ENCODE measurements at places on chromosomes 12 and 14. TPM values are rescaled to one million over a fixed set of nuclear protein-coding genes. Genes with fewer than 3 reads are reported as not detected.

- no peaks in the 10 kb centered on the region for H3K4me1 ChIP-seq
- H3K27ac ChIP-seq = no peak overlapping the region
Measured at GRCh38 chr14:95830386-95830785, 46.2 kb upstream of the TUNAR start.

DNA sequence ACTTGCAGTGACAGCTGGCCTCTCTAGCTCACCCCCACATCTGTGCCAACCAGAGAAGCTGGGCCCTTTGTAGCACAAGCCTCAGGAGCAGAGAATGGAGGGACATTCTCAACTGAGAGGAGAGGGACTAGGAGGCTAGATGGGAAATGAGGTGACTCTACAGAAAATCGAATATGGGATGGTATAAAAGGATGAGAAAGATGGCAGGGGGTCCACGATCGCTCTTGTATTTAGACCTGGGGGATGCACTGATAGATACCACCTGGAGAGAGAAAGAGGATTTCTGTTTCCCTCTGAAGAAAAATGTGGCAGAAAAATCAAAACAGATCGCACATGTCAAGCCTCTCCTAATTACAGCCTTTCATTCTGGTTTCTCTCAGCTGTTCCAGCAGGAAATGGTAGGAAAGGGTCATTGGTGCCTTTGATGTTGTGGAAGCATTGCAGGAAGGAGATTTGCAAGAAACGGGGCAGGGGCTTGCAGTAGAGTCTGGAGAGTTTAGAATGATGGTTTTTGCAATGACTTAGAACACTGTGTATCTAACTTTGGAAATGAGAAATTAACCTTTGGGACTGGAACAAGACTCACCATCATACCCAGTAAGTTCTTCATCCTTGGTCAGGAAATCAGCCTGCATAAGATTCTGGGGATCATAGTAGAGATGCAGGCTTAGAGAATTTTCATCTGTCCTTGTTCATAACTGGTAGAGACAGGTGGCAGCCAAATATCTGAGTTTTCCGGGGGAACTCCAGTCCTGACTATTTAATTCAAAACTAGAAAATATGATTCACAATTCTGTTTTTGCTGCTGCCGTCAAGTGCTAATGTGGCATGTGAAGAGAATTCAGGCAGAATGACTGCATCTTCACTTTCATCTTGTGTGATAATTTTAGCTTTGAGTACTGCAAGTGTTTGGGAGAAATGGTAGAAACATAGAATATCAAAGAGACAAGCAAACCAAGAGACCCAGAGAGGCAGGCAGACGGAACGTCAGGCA is 98.8 kb downstream of the DAD1 start:
- no peak overlapping the region for H3K27ac ChIP-seq
- no peak overlapping the region for H3K4me3 ChIP-seq
- H3K27me3 ChIP-seq = no peaks in the 10 kb centered on the region
- no peaks in the 10 kb centered on the region for H3K36me3 ChIP-seq
- DNase-seq = no peak
- peaks cover 12% of the 10 kb centered on the region for H3K4me1 ChIP-seq

GRCh38 chr12:75746621-75747020 is 235.2 kb upstream of the KRR1 start:
- peaks cover 17% of the 10 kb centered on the region for H3K4me1 ChIP-seq
- no peak for DNase-seq
- H3K27me3 ChIP-seq = no peaks in the 10 kb centered on the region
- H3K36me3 ChIP-seq = no peaks in the 10 kb centered on the region
- H3K4me3 ChIP-seq = no peak overlapping the region
- H3K27ac ChIP-seq = no peak overlapping the region

GRCh38 chr12:108666401-108666881 is 32.7 kb upstream of the SELPLG start:
- no peak overlapping the region for H3K4me3 ChIP-seq
- H3K27ac ChIP-seq = peak overlapping the region; percentile 87
- no peaks in the 10 kb centered on the region for H3K36me3 ChIP-seq
- H3K4me1 ChIP-seq = peaks cover 67% of the 10 kb centered on the region
- H3K27me3 ChIP-seq = no peaks in the 10 kb centered on the region
- DNase-seq = peak; percentile 65

- DNase-seq = no peak
- no peak overlapping the region for H3K27ac ChIP-seq
- no peaks in the 10 kb centered on the region for H3K4me1 ChIP-seq
Measured at GRCh38 chr12:98146043-98146442, 369.3 kb upstream of the TMPO start.

GRCh38 chr12:131258398-131258797 is 304.7 kb downstream of the ADGRD1 start:
- no peak overlapping the region for H3K4me3 ChIP-seq
- DNase-seq = no peak
- no peaks in the 10 kb centered on the region for H3K4me1 ChIP-seq

DNA sequence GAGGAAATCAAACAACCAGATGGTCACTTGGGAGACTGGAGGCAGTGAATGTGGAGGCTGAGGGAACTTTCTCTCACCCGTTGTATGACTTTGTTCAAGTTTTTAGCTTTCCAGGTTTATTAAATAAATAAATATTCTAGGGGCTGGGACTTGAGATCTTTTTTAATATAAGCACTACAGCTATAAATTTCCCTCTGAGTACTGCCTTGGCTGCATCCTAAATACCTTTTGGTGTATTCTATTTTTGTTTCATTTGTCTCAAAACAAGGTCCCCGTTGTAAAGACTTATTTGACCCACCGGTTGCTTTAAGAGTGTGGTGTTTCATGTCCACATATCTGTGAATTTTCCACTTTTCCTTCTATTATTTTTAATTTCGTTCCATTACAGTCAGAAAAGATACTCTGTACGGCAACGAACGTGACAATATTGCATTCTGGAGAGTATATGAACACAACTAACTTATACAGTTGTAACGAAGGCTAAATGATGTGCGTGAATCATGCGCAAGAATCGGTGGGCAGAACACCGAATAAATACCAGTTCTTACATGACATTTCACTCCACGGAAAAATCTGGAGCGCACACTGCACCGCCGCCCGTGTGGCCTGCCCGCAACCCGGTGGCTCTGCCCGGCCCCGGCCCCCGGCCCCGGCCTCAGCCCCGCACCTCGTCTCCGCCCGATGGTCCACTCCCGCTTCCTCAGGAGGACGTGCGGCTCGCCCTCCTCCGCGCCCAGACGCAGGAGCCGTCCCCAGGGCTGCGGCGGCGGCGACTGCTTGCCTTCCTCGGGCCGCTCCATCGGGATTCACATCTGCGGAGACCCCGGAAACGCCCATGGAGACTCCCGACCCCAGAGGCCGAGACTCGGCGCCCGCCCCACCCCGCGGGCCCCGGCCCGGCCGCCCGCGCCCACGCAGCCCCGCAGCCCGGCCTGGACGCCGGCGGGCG is 602 bp downstream of the CHFR start:
- peak overlapping the region; percentile 85 for H3K4me3 ChIP-seq
- peaks cover 34% of the 10 kb centered on the region for H3K4me1 ChIP-seq
- H3K27ac ChIP-seq = peak overlapping the region; percentile 94
- H3K27me3 ChIP-seq = no peaks in the 10 kb centered on the region
- no peak for DNase-seq
- H3K36me3 ChIP-seq = peaks cover 31% of the 10 kb centered on the region

Gene OR6C68
- not detected for total RNA-seq

Gene CATSPERB
- total RNA-seq = 1.8 TPM

Measured in stomach (tissue), 19 donors.